ENCODE measurements at places on chromosomes 12 and 14. TPM values are rescaled to one million over a fixed set of nuclear protein-coding genes. Genes with fewer than 3 reads are reported as not detected.
A peak's percentile ranks its signal among the peaks of the same experiment; 100 is the strongest.

The SLC6A12 gene
- 27.1 TPM for total RNA-seq

The LRRC10 gene
- total RNA-seq = not detected

The TAS2R42 gene
- total RNA-seq = not detected

The RASSF3 gene
- 9.0 TPM for total RNA-seq

The CELA1 gene
- total RNA-seq = not detected

The SSPN gene
- total RNA-seq = 0.67 TPM

DNA sequence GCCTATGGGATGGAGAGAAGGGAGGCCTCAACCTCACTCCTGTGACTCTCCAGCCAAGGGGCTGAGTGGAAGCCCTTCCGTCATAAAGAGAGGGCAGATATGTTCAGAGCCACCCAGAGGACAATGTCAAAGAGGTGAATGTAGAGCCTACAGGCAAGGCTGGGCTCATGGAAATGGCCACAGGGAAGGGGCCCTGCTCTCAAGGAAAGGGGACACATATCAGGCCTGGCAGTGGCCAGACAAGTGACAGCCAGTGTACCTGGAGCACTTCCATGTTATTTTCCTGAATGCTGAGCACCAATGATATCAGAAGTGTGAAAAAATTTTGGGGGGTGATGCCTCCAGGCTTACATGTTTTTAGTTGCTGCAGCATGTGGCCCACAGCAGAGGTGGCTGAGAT is 36.6 kb upstream of the DDX11 start:
- DNase-seq = no peak

- DNase-seq = no peak
These were observed 30.6 kb downstream of the BORCS5 start for GRCh38 chr12:12387501-12387900.

GRCh38 chr12:46455648-46456352 is 83.2 kb upstream of the SLC38A2 start:
- DNase-seq = no peak

GRCh38 chr12:98492580-98493140 is 22.7 kb upstream of the TMPO start:
- DNase-seq = peak; percentile 54

DNA sequence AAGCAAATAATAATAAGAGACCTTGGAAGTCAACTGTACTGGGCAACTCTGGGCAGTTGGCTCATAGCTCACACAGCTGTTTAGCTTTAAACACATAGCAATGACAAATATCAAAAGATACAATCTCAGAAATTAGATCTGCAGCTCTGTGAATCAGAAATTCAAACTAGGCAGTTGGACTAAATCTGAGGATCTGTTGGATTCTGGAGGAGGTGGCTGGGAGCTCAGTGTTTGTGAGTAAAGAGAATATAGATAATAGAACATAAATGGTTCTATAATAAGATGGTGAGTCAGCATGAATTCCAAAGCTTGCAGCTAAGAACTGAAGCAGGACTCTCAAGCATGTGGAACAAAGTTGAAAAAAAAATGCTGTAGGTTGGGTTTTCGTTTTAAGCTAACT is 1949.4 kb upstream of the SEL1L start:
- DNase-seq = no peak

DNA sequence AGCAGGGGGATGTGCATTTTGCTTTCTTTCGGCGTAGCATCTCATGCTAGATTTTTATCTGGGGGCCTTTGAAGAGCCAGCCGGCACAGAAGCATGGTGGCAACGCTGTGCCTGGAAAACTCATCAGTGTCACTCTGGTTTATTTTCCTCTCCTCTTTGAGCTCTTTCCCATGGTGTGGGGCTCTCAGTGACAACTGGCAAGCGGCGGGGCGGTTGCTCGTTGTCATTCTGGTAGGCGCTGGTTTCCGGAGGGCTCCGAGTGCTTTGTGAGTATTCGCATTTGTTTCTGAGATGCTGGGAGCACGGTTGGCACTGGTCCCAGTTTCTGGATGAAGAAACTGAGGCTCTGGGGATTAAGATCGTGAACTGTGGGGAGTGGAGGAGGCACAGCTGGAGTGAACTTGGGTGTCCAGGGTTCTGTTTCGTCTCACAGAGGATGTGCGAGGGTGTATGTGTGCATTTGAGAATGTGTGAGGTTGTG is 23.3 kb downstream of the TPCN1 start:
- no peak for DNase-seq

- no peak for DNase-seq
These were observed 159.4 kb upstream of the IFNG-AS1 start for GRCh38 chr12:67829896-67830295.

- peak; percentile 52 for DNase-seq
These were observed 11.4 kb downstream of the ANKRD9 start for GRCh38 chr14:102497998-102498677.

DNA sequence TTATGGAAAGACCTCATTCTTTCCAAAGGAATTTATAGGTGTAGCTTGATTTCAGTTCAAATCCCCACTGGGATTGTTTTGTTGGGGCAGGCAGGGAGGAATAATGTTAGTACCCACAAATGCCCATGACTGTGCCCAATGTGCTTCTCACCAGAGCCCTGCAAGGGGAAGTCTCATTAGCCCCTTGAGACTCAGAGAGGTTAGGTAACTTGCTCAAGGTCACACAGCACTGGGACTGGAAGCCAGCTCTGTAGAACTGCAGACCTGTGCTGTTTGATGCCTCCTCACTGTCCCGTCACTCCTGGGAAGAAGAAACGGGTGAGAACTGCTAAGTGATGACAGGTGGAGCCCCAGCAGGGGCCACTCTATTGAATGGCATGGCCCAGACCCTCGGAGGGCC is 8.9 kb downstream of the ANKRD9 start:
- no peak for DNase-seq

DNA sequence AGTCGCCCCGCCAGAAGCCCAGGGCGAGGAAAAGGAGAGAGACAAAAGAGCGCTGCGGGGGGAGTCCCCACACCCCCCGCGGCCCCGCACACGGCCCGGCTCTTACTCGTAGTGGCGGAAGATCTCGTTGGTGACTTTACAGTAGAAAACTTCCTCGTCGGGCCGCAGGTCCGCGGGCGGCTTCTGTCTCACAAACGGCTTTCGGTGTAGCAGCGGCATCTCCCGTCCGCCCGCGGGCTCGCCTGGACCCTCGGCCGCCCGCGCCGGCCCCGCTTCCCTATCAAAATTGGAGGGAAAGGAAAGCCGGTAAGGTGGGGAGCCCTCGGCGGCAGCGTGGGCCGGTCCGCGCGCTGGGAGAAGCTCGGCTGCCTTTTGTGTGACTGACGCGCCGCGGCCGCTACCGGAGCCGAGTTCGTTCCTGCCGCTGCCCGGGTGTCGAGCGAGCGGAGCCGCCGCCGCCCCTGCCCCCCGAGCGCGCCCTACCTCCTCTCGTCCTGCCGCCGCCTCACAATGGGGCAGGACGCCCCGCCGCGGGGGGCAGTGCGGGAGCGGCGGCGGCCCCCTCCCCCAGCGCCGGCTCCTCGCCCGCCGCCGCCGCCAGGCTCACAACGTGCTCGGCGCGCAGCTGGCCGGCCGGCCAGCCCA is 652 bp downstream of the BAZ1A start:
- peak; percentile 75 for DNase-seq

Measured in liver (tissue), 10 donors.